Kidney capillary endothelial cell (primary cell): ENCODE measurements at places on chromosomes 1 and 21.

DNA sequence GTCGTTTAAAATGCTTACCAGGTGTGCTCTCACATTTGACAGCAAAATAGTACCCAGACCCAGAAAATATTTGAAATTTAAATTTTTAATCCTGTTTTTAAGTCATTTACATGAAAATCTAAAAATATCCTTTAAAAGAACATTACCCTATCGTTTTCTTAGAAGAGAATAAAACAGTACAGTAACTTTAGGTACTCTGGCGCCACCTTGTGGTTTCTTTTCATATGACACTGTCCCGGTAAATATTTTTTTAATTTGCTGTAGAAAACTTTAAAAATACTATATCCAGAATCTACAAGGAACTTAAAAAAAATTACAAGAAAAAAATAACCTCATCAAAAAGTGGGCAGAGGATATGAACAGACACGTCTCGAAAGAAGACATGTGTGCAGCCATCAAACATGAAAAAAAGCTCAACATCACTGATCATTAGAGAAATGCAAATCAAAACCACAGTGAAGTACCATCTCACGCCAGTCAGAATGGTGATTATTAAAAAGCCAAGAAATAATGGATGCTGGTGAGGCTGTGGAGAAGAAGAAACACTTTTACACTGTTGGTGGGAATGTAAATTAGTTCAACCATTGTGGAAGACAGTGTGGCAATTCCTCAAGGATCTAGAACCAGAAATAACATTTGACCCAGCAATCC lies 129.2 kb downstream of the RGS21 start:
- DNase-seq: peak; percentile 28

- no peak for DNase-seq
Observed at GRCh38 chr1:72285074-72285425, 2.7 kb upstream of the NEGR1 start.

GRCh38 chr1:245437369-245438062 lies 282.7 kb downstream of the KIF26B start:
- DNase-seq: no peak

DNA sequence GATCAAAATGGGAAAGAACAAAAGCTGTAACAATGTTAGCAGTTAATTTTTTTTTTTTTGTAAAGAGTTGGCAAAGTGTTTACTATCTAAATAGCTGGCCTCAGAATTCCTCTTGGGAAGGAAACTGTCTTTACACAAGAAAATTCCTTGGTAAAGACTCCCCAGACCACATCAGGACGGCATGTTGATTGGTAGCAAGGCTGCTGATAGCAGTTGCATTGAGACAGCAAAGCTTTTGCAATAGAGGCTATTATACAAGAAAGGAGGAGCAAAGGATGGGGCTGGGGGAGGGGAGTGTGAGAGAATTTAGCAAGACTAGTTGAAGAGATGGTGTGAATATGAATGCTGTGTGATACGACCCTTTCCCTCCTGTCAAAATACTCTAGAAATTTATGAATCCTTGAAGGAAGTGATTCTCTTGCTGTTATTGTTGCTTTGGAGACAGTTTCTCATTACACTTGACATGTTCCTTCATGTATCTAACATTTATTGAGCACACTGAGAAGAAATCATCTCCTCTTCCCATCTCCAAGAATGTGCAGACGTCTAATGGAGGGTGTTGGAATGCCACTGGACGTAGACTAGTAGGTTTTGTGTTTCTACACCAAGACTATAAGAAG lies 355.6 kb downstream of the SIPA1L2 start:
- DNase-seq: no peak

DNA sequence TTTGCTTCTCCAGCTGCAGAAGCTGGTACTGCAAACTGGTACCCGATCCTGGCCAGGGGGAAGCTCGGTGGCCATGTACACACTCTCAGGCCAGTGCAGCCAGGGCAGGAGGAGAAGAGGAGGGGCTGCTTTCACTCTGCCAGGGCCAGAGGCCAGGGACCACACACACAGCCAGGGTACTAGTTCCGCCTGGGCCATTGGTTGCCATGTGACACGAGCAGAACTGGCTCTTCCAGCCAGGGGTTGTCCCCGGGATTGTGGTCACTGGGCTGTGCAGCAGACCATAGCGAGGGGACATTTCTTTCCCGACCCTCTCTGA lies 3.7 kb upstream of the SHISAL2A start:
- DNase-seq: no peak

DNA sequence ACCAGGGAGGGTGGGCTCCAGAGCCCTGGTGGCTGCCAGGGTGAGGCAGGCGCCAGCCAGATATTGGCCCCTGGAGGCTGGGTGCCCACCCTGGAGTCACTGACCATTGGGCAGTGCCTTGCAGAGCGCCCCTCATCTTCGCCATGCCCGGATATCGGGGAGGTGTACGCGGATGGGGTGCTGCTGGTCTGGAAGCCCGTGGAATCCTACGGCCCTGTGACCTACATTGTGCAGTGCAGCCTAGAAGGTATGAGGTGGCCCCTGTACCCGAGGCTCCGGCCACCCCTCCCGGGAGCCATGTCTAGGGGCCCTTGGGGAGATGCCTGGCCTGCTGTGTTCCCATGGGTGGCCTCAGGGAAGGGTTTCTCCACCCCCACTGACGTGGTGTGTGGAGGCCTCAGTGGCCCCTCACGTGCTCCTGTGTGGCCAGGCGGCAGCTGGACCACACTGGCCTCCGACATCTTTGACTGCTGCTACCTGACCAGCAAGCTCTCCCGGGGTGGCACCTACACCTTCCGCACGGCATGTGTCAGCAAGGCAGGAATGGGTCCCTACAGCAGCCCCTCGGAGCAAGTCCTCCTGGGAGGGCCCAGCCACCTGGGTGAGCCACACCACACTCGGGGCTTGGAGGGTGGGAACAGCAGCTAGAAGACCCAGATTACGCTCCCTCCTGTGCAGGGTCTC lies 30.9 kb downstream of the TRIM11 start:
- DNase-seq: no peak

DNA sequence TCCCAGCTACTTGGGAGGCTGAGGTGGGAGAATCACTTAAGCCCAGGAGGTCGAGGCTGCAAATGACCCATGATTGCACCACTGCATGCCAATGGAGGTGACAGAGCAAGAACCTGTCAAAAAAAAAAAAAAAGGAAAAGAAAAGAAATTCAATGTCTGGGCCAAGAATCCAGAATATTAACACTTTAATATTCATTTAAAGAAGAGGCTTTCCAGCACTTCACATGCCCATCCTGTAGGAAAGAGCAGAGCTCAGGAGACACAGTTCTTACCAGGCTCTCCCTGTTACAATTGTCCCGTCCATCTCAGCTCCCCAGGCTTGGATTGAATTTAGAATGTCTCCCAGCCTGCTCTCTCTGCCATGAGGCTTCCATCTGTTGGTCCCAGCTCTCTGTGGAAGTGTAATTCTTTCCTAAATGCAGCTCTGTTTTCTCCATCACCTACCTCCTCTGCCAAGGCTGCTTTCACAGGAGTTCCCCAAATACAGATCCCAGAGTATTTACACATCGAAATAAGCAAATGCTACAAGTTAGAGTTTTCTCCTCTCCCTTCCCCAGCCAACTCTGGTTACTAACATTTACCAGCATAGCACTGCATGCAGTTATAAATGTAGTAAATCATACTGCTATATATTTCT lies 116.6 kb upstream of the CDC42BPA start:
- no peak for DNase-seq

DNA sequence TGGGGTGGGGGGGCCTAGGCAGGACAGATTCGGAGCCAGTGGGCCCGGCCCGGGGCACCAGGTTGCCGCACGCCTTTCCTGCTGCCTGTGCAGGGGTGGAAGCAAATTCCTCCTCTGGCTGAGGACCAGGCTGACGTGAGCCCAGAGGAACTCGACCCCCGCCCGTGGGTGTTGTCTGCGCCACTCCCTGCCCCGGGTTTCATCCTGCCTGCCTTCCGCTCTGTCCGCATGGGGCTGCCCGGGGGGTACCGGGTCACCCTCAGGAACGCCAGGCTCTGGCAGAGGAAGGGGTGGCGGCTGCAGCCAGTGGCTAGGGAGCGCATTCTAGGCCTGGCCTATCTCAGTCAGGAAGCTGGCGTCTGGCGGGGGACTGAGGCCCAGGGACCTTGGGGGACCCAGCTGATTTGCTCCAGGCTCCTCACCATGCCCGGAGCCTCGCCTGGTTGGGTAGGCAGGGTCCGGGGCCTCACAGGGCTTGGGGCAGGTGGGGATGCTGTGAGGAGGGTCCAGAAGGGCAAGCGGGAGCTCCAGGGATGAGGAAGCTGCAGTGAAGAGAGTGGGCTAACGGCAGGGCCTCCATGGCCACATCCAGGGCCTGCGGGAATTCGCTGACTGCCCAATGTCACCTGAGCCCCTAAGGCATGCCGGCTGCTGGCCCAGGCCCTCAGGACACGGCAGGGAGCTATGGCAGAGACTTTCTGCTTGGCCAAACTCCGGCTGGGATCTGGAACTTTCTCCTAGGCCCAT lies 2.4 kb upstream of the IBA57 start:
- no peak for DNase-seq

GRCh38 chr1:172241540-172241939 lies 178.9 kb upstream of the C1orf105 start:
- no peak for DNase-seq
